ENCODE measurements at places on chromosomes 6 and 20.

DNA sequence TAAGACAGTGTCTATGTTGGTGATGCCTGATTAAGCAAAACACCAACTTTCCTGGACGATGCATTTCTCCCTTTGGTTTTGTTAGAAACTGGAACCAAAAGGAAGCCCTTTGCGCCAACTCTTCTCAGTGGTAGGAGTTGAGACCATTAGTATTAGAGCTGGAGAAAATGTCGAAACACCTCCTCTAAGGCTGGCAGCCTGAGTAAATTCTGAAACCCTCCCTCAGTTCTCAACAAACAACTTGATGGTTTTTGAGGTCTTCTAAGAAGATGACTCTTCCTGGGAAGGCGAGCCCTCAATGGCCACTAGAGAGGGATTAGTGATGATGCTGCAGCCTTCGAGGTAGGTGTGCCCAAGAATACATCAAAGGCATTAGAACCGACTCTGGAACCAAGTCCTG is 78.4 kb upstream of the CCN6 start:
- no peak for DNase-seq

DNA sequence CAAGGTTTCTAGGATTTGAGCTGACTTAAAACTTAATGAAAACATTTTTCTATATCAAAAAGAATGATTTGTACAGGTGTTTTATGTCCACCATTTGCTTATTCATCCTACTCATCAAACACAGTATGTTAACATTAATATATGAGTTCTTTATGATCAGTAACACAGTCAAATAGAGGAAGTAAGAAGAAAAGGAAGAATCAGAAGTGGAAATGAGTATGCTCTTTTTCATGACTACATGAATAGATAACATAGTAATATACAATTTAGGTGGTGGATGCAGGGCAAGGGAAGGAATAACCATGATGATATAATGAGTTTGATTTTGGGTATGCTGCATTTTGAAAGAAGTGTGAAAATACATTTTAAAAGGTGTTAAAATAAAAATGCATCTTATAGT is 16.5 kb downstream of the KPNA5 start:
- no peak for DNase-seq

DNA sequence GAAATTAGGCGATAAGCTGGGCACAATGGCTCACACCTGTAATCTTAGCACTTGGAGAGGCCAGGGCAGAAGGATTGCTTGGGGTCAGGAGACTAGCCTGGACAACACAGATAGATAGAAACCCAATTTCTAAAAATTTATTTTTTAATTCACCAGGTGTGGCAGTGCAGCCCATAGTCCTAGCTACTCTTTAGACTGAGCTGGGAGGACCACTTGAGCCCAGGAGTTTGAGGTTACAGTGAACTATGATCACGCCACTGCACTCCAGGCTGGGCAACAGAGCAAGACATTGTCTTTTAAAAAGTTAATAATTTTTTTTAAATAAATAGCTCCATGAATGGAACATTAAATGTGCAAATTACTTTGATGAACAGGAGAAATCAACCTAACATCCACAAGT is 8.2 kb downstream of the ZNF318 start:
- DNase-seq, result no peak

GRCh38 chr20:47206962-47207641 is 149.4 kb downstream of the ZMYND8 start:
- DNase-seq, result no peak

DNA sequence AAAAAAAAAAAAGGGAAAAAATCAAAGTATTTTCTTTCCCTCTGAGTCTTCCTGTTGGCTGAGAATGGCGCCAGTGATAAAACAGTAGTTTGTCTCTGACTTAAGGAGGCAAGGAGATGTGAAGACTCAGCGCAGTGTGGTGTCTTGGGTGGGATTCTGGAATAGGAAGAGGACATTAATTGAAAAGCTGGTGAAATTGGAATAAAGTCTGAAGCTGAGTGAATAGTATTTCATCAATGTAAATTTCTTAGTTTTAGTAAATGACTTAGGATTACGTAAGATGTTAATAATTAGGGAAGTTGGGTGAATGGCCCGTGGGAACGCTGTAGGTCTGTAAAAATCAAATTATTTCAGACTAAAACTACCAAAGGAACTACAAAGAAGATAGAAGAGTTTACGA is 122.8 kb upstream of the ZNF217 start:
- DNase-seq, result no peak

GRCh38 chr6:22098601-22099031 is 198.2 kb downstream of the PRL start:
- no peak for DNase-seq

DNA sequence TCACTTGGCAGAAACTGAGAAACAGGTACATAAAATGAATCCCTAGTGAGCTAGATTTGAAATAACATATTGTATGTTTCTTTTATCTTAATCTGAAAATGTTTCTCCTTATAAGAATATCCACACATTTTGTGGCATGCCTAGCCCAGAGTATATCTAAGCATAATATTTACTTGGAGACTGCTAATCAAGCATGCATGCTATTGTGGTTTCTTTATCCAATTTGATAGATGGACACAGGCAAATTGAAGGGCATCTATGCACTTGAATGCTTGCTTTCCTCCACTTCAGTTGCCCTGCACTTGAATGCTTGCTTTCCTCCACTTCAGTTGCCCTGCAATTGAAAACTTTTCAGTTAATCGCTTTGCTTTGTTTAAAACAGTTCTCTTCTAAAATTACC is 729.8 kb downstream of the TBC1D32 start:
- DNase-seq, result no peak

Data from stimulated activated CD4-positive, alpha-beta T cell treated with anti-CD3 and anti-CD28 coated beads, Interleukin-1b, Interleukin-23, amount 100 ng/mL, for 1 hour (primary cell).